EH (cell line): ENCODE measurements at places on chromosomes 12 and 14.

- no peak for DNase-seq
Observed at GRCh38 chr14:78297858-78298257, 127.7 kb downstream of the NRXN3 start.

- no peak for DNase-seq
Observed at GRCh38 chr12:26872625-26873024, 39.6 kb upstream of the ITPR2 start.

DNA sequence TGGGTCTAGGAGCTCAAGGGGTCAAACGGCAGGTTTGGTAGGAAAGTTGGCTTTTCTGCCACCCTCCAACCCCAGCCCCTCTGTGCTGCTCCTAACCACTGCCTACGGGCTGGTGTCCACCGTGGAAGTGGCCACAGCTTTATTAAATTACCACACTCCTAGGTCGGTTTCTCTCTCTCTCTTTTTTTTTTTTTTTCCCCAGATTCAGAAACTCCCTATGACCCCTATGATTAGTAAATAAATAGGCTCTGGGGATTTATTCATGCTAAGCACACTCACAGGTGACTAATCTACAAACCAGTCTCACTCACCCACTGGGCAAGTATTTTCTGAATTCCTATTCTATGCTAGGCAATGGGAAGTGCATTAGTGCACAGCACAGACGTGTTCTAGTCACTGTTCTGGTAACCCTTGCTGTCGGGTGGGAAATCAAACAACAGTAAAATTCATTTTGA is 8.7 kb upstream of the DDX47 start:
- DNase-seq: peak; percentile 93

DNA sequence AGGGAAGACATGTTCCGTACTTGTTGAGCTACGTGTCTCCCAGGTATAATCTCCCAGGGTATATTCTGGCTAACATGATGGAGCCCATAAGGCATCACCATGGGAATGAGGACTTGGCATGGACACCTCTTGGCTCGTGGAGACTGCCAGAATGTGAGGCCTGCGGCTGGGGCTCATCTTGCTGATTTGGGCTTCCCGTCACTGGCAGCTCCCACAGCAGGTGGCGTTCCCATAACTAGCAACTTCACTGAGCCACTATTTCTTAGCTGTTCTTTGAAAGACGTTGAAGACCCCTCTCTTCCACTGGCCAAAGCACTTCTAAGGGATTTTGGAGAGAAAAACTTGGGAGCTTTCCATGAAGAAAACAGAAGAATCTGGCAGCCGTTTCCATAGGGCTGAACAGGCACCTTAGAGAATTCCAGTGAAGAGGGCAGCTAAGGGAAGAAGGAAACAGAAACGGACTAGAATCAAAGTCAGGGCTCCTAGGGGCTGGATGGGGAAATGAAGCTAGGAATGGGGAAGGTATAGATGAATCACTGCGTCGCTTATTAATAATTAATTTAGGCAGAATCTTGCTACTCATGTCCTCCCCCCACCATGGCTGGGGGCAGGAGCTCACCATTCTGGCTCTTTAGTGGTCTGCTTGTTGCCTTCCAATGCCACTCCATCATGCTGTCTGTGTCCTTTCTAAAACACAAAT is 39.7 kb upstream of the FOS start:
- DNase-seq: no peak

GRCh38 chr14:48914921-48915320 is 671.3 kb downstream of the RPS29 start:
- no peak for DNase-seq

DNA sequence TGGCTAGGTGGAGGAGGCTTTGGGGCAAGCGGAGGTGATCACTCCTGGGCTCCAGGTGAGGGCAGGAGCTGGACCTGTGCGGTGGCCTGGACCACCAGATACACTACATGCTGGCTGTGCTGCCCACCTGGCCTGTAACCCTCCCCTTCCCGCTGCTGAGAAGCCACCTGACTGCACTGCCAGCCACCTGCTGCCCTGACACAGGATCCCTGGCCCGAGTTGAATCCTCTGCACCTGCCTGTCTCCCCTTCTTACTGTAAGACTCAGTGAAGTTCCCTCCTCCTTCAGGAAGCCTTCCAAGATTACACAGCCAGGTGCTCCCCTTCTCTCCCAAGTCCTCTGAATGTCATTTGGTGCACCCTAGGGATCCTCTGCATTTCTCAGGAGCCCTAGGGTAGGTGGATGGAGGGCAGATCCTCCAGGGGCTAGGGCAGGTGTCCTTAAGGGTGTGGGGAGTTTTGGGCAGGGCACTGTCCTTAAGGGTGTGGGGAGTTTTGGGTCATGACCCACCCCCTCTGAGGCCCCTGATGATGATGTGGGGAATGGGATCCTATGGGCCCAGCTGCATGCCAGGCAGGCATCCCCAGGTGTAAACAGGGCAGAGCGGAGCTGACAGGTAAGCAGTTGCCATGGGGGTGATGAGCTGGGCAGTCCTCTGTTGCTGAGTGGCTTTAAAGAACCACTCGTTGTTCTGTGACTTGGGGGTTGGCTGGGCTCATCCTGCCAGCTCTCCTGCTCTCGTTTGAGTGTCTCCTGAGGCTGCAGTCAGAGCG is 6.7 kb upstream of the MTA1 start:
- no peak for DNase-seq

DNA sequence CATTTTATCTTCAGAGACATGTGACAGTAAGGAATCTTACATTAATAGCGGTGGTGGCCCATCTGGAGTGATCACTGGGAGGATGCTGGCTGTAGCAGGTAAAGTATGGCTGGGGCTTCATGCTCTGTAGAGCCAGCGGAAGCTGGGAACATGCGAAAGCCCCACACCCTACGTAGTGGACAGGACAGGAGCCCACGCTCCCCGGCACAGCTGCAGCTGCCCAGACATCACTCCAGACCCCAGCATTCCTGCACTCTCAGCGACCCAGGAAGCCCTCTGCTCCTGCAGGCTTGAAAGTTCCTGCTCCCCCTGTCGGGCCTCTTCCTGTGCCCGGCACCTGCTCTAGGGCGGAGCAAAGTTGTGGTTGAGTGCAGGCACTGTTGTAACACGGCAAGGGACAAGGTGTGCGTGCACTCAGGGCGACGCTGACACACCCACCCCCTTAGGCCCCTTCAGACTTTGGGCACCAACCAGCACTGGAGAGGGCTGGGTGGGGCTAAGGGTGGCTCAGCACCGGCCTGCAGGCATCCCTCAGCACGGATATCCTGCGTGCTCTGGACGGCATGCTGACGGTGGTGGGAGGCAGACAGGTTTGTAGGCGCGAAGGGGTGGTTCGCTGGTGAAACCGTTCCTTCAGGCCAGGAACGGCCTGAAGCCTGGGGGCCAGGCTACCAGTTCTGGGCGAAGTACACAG is 568.3 kb downstream of the FSCB start:
- no peak for DNase-seq

DNA sequence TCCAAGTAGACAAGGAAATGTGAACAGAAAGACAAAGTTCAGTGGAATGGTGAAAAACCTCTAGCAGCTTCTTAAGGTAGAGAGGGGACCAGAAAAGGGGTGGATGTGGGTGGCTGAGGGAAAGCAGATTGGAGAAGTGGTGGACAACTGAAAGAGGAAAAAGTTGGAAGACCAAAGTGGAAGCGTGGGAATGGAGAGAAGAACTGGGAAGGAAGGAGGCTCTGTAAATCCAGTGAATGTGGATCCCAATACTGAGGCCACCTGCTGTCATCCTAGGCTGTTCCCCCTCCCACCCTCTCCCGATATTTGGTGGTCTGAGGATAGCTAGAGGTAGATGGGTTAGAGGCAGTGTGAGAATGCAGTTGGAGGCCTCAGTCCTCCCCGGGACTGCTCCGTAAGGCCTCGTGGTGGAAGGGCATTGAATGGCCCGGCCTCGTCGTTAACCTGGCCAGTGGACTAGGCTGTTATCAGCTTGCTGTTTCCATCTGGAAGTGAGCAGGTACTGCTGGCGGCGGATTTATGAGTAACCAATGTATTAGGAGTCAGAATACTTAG is 822 bp upstream of the POU6F1 start:
- DNase-seq: no peak

- DNase-seq: peak; percentile 37
Observed at GRCh38 chr12:124683152-124684124, 116.0 kb upstream of the NCOR2 start.
